ENCODE measurements at places on chromosomes 11 and 22. TPM values are rescaled to one million over a fixed set of nuclear protein-coding genes. Genes with fewer than 3 reads are reported as not detected.

The MYEOV gene
- not detected for total RNA-seq

- no peak for DNase-seq
These were observed 179.0 kb upstream of the LARGE1 start for GRCh38 chr22:34099278-34099677.

DNA sequence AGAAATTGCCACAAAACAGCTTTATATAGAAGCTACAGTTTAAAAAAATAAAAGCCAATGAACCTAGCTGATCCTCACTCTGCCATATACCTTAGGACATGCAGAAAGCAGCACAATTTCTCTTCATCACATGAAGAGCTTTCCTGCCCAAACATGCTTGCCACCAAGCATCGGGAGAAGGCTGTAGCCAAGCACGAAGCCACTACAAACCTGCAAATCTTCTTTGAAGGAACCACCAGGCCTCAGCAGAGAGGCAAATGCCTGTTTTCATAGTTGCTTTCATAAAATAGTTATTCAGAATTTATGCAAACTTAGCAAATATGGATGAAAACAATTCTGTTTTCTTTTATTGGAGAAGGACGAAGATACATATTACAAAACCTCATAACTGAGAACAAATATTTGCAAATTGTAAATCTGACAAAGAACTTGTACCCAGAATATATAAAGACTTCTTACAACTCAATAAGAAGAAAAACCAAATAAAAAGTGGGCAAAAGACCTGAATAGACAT is 100.3 kb downstream of the RBFOX2 start:
- DNase-seq, result no peak

DNA sequence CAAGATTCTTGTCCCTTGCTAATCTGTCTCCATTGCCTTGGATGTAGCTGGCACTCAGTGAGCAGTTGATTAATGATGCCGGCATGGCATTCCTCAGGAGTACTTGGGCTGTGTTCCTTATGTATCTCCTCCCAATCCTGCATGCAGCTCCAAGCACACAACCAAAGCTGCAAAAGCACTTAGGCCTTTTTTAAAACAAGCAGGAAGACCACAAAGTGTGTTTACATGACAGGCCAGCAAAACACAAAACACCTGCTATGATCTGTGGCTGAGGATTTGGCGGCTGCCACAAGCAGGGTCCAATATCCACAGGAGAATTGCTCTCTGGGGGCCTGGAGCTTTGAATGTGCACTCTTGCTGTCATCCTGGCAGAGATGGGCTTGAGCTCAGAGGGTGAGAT is 8.9 kb downstream of the ABTB2 start:
- DNase-seq, result no peak

DNA sequence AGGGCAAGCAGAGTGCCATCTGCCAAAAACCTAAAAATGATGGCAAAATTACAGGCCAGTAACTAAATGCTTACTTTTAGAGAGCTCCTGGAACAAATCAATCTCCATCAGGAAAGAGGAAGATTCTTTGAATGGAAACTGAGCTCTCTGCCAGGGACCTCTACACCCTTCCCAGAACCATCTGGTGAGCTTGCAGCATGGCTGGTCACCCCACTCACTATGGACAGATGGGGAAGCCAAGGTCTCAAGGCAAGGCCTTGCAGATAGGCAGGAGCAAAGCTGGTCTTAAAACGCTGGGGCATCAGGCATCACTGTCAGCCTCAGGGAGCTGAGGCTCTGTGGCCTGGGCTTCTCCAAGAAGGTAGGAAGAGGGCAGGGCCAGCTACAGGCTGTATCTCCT is 36.2 kb downstream of the SERGEF start:
- no peak for DNase-seq

GRCh38 chr11:111357150-111358037 is 21.7 kb downstream of the POU2AF1 start:
- DNase-seq, result no peak

The APOBEC3G gene
- total RNA-seq, result 2.7 TPM

- DNase-seq, result no peak
These were observed 429.4 kb upstream of the B3GAT1 start for GRCh38 chr11:134841411-134841810.

The BID gene
- total RNA-seq, result 20.0 TPM
